ENCODE measurements at places on chromosomes 7 and 10.

GRCh38 chr10:126049759-126050700, 153.7 kb downstream of the FANK1 start:
- no peak for DNase-seq

DNA sequence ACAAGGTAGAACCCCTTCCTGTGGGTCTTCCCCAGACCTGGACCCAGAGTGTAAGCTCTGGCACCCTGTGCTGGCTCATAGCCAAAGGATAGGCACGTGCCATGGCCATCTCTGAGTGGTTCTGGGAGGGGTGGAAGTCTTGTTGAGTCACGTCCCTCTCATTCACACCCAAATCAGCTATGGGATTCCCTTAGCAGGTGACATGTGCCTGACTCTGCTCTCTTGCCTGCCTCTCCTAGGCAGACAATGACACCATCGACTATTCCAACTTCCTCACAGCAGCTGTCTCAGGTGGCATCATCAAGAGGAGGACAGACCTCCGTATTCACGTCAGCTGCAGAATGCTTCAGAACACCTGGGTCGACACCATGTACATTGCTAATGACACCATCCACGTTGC, 59.8 kb downstream of the C10orf120 start:
- DNase-seq, result no peak

DNA sequence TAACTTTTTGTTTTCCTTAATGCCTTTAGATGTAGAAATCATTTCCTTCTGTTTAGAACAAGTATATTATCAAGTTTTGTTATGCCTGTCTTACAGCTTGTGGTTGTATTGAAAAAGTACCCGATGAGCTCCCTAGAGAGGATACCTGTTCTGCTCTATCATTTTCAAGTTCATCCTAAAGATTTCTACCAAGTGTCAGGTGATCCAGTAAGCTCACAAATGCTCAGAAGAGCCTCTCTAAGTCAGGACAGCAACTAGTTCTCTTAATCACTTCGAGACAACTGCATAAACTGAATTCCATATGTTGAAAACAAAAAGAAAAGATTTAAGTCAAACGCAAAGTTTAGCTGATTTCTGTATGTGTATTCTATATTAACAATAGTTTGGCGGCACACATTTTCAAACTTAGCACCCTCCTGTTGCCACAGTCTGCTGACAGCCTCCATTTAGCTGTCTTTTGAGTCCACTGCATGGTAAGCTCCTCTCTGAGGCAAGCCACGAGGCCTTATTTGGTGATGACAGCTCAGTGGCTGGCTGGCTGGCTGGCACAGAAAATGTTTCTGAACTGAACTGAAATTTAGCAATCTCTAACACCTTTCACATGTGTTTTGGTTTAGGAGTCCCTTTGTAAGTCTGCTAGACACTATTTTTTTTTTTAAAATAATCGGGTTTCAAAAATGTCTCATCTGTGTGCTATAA, 59.4 kb downstream of the SEMA3C start:
- DNase-seq, result no peak

- DNase-seq, result no peak
Measured at GRCh38 chr7:55539380-55539779, 32.9 kb downstream of the VOPP1 start.

DNA sequence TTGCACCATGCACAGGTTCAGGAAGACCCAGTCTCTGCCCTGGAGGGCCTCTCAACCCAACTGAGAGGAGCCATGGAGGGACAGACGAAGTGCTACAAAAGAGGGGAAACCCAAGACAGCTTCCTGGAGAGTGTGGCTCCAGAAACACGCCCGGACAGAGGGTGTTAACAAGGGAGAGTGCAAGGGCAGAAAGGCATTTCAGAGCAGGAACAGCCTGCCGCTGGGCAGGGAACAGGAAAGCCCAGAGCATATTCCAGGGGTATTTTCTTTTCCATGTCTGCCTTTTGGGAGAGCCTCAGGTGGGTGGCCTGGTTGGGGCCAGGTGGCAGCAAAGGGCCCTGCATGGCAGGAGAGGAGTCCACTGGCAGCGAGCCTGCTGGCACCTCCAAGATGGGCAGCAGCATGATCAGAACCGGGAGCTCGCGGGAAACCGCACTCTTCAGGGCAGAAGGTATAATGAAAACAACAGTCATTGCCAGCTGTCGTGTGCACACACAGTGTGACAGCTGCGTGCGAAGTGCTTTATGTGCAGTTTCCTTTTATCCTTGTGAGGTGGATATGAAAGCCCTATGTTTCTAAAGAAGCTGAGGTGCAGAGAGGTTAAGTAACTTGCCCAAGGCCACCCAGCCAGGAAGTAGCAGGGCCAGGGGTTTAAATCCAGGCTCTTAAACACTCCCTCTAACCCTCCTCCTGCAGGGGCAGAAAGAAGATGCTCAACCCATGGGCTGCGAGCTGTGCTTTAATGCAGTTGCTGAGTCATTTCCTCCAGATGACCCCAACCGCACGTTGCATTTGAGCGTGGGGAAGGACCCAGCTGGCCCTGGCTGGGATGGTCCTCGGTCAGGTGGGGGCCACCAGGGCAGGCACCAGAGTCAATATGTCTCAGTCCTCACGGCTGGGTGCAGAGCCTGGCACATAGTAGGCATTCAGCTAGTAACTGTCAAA, 128.6 kb downstream of the OAT start:
- DNase-seq, result no peak

- DNase-seq, result no peak
Measured at GRCh38 chr7:90816511-90817142, 220.5 kb downstream of the CDK14 start.

GRCh38 chr10:109250152-109250551, 673.2 kb downstream of the XPNPEP1 start:
- DNase-seq, result no peak

DNA sequence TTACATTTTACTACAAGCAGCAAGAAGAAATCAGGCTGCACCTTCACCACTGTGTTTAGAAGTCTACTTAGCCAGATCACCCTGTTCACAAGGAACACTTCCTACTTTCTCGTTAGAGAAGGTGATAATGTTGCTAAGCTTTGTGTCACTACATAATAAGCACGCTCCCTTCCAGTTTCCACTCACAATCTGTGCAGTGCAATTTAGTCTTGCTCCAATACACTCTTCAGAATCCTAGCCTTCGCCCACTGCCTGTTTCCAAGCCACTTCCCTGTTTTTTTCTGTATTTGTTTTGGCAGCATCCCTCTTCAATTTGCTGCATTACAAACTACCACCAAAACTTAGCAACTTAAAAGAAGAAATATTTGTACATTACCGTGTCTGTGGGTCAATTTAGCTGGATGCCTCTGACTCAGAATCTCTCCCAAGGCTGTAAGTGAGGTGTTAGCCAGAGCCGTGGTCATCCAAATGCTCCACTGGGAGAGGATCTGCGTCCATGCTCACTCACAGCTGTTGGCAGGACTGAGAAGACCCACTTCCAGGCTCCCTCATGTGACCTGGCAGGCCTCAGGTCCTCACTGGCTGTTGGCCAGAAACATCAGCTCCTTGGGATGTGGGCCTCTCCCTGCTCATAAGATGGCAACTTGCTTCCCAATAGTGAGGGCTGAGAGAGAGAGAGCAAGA, 110.4 kb downstream of the PON1 start:
- no peak for DNase-seq

- DNase-seq, result no peak
Measured at GRCh38 chr7:100818366-100818765, 9.0 kb downstream of the EPHB4 start.

DNA sequence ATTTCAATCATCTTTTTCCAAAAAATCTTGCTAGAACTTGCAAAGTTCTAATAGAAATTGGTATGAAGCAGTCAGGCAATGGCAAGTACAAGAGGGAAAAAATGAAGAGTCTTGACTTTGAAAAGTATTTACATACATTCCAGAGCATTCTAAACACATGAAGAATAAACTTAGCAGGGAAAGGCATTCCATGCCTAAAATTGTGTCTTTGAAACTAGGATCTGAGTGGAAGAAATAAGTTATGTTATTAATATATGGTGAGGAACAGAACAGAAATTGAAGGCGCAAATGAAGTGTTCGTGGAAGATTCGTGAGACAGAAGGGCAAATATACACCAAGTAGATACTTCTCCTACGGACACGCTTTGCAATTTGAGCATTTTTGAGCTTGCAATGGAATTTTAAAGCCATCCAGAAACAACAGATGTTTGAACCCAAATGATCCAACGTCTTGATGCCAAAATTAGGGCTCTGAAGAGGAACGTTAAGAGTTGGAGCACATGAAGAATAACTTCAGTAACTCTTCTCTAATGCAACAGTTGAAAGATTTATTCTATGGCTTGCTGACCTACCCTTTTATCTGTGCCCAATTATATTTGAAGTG, 40.6 kb upstream of the SEPTIN7 start:
- no peak for DNase-seq

GRCh38 chr7:77561352-77561751, 24.3 kb downstream of the PTPN12 start:
- DNase-seq, result no peak

- no peak for DNase-seq
Measured at GRCh38 chr10:129870961-129871621, 93.0 kb downstream of the EBF3 start.

- no peak for DNase-seq
Measured at GRCh38 chr10:64519831-64520230, 998.6 kb downstream of the REEP3 start.

GRCh38 chr10:61389887-61390286, 63.3 kb downstream of the TMEM26 start:
- no peak for DNase-seq

GRCh38 chr7:117774943-117775342, 98.3 kb downstream of the CTTNBP2 start:
- DNase-seq, result no peak
